ENCODE measurements at places on chromosomes 1 and 21.

DNA sequence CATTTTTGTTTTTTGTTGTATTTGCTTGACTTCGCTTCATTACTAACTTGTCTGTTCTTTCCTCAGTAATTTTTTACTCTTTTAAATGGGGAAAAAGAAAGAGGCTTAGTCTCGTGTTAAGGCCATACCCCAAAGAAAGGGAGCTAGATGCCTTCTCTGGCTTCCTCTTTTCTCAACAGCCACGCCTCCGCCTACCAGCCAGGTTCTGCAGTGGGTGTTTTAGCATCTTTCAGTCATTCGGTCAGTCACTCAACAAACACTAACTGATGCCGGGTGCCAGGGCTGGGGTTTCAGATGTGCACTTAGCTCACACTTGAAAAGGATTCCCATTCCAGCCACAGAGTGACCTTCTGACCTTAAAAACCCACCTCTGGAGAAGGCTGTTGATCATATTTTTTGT lies 46.3 kb upstream of the VAV3 start:
- no peak for DNase-seq

DNA sequence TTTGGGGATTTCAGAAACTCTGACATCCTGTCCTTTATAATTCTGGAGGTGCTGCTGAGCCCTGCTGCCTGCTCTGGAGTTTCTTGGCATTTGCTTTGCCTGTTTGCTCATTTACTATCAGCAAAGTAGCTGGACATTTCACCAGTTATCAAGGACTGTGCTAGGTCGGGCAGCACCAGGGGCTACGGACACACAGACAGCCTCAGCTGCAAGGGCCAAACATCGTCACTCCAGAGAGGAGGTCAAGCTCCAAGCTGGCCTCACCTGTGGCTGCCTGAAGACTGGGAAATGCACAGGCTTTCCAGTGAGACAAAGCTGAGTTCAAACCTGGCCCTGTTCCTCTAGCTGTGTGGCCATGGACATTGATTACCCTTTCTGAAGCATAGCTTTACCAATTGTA lies 143.7 kb downstream of the LRIG2 start:
- no peak for DNase-seq

- no peak for DNase-seq
Measured at GRCh38 chr1:98323388-98323787, 338.1 kb upstream of the SNX7 start.

- DNase-seq, result no peak
Measured at GRCh38 chr1:110136911-110137310, 13.4 kb upstream of the SLC6A17 start.

DNA sequence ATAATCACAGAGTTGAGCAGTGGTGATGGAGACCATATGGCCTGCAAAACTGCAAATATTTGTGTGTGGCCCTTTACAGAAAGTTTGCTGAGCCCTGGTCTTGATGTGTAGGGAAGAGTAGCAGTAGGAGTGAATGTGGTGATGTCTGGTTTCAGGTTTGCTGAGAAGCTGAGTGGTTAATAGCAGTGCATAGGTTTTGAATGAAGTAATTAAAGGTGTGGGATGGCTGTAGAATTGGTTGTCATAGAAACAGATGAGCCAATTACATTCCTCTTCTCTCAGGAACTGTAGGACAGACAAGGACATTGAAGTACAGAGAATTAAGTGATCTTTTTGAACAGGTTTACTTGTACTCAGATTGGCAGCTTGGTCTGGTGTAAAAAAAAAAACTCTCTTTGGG lies 37.4 kb downstream of the PRDM2 start:
- DNase-seq, result no peak

DNA sequence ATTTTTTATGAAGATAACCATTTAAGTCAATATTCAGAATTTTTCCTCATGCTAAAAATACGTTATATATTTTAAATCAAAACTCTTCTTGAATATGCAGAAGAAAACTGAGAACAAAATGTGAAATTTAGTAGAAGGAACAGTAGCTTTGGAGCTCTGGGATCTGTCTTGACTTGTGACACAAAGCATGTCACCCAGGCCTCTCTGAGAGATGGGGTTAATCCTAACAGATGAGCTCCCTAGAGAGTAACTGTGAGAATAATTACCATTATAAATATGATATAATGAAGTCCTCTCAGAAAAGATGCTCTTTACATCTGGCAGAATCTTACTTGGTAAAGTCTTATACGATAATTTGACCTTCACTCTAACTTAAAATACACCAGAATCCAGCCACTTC lies 272.0 kb downstream of the PTPRC start:
- no peak for DNase-seq

- DNase-seq, result no peak
Measured at GRCh38 chr1:61141288-61142042, 59.1 kb downstream of the NFIA start.

- no peak for DNase-seq
Measured at GRCh38 chr1:58596631-58597052, 19.6 kb upstream of the TACSTD2 start.

DNA sequence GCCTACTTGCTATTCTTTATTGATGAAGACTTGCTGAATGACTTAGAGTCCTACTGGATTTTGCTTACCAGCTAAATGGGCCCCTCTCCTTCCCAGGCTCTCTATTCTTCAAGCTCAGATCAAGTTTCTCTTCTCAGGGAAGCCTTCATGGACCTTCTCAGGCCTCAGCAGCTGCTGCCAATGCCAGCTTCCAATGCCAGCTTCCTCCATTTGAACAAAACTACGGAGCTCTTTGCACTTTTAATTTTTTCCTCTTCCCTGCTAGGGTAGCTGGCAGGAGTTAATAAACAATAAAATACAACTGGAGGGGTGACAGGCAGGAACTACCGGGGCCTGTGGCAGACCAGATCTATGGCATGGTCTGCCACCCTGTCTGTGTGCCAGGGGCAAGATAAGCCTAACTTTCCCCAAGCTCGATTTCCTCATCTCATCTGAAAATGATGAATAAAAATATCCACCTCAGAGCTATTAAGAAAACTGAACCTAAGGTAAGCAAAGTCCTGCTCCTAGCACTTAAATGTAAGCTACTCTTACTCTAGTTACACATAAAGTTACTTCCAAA lies 995 bp upstream of the IPO13 start:
- DNase-seq, result no peak

DNA sequence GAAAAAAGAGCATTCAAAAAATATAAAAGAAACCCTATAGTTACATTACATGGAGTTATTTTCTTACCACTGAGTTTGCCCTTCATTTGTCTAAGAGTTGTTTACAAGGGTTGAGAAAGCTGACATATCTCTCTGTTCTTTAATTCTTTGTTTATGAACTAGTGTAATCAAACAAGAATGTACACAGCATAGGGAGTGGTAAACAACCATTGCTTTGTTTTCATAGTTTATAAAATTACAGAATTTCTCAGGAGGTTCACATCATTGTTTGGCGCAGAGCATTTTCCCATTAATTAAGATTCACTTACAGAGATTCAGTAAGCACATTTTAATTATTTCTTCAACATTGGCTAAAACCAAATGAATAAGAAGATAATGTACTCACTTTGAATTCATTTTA lies 87.6 kb downstream of the IFI44 start:
- no peak for DNase-seq

DNA sequence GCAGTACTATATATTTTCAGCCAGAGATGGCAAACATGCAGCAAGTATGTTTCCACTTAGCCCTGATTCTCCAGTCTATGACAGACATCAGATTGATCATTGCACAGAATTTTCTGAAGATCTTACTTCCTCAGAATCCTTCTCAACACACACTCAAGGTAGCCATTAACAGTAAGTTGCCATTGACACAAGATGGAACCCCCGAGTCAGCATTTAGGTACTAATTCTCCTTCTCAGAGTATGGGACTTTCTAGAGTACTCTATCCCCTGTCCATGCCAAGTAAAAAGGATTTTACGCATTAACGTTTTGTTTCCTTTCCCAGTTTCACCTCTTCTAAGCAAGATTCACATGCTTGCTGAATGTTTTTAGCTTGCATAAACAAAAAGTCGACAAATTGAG lies 63.5 kb downstream of the SGIP1 start:
- no peak for DNase-seq

DNA sequence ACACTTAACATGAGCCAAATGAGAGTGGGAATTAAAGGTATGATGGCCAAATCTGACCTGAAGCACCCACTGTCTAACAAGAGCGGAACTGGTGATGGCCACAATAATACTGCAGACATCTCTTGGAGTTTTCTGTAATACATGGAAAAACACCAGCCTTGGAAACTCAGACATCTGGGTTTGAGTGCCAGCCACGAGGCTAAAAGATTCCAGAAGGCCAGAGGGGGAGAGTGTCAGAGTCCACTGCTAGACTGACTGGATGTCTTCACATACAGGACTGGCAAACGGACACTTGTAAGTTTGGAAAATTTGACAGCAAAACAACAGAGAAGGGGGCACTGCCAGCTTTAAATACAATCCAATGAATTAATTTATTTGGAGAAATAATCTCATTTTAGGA lies 175.1 kb downstream of the ADSS2 start:
- DNase-seq, result no peak

- DNase-seq, result no peak
Measured at GRCh38 chr21:36053715-36054062, 6.6 kb downstream of the SETD4 start.

DNA sequence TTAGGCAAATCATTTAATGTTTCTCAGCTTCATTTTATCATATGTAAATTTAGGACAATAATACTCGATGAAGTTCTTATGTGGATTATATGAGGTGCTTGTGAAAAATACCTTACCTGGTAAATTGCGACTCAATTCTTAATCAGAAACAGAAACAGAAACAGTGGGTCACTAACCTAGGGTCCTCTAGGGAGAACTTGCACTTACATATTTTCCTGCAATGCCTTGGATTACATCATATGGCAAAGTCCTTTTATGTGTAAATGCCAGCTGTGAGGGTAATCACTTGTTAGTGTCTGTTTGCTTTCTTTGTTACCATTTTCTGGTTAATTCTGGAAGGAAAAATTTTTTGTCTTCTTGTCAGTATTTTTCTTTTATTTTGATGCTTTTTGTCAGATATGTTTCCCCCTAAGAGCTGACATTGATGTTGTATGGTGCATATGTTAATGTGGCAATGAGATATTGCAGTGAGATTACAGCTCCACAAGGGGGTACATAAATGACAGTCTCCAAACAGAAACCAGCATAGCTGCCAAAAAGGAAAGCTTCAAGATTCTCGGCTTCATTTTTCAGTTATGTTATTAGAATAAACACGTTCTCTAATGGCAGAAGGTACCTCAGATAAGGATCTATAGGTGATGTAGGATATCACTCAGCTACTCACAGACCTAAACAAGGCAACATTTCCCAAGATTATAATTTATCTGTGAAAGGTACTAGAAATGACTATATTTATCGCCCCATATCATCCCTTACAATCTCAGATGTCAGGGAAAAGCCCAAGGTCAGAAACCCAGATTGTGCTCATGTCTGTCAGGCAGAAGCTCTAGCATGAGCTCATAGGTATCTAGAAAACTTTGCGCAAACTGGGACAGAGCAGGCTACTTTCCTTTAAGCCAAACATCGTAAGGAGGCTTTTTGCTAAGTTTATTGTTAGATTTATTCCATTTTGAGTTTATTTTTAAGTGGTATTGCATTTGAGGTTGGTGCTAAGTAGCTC lies 119.9 kb downstream of the FASLG start:
- no peak for DNase-seq

DNA sequence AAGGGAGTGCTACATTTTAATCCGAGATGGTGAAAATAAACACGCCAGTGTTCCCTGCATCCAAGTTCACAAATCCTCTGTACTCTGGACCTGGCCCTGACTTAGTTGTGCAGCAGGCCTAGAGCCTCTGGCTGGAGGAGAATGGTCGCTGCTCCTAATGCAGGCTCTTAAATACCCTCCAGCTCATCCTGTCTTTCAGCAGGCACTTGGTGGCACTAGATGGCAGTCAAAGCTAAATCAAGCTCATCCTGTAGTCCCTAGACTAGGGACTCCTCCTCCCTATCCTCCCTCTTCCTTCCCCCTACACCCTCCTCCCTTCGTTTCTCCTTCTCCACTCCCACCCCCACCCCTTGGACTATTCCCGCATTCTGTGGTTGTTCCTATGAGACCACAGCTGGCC lies 41.6 kb upstream of the MTR start:
- no peak for DNase-seq

- no peak for DNase-seq
Measured at GRCh38 chr1:57470036-57470435, 46.2 kb upstream of the DAB1 start.

- no peak for DNase-seq
Measured at GRCh38 chr1:84373436-84374141, 24.7 kb upstream of the DNASE2B start.

DNA sequence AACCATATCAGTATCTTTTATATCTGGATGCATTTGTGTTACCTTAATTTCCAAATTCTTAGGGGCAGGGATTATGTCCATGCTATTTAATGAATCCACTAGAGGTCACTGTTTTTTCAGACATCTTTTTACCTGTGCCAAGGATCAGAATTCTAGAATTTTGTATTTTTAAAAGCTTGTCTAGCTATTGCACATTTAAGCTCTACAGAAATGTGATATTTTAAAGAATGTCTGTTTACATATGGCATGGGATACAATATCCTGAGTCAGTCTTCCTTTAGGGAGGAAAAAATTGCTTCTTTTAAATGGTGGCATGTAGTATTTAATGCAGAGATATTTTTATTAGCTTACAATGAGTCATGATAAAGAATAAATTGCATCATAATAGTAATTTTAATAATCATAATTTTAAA lies 11.3 kb downstream of the RPAP2 start:
- DNase-seq, result no peak

GRCh38 chr1:54581621-54582035 lies 33.6 kb downstream of the ACOT11 start:
- DNase-seq, result no peak

DNA sequence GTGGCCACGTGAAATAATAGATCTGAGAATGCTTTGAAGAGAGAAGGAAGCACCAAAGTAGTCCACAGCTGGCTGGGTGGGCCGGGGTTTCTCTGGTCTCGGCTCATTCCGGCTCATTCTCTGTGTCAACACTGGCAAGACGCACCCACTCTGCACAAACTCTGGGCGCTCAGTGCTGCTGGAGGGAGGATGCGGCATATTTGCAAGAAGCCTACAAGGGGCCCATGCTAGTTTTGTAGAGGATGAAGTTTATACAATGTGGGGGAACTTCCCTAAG lies 28.8 kb upstream of the TMPRSS2 start:
- no peak for DNase-seq

- no peak for DNase-seq
Measured at GRCh38 chr1:216388558-216388957, 34.7 kb downstream of the USH2A start.

- DNase-seq, result no peak
Measured at GRCh38 chr1:116165572-116165971, 54.4 kb downstream of the MAB21L3 start.

DNA sequence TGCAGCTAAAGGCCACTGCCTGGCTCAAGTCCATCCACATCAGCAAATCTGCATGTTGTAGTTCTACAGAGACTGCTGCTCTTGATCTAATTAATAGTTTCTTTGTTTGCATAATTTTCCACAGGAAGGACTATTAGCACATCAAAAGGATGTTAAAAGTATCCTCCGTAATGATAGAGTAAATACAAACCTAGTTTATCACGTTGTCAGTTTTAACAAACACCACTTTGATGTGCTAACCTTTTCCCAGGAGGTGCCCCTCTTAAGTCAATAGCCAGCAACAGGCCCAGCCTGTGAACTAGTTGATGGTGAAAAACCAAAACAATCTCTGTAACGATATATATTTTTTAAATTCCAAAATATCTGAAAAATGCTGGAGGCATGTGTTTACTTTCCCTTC lies 64.2 kb upstream of the SLC22A15 start:
- no peak for DNase-seq

GRCh38 chr1:155466617-155466972 lies 96.0 kb downstream of the ASH1L start:
- no peak for DNase-seq

GRCh38 chr1:27655151-27655937 lies 16.6 kb downstream of the IFI6 start:
- no peak for DNase-seq

GRCh38 chr21:41428847-41429246 lies 2.8 kb downstream of the MX1 start:
- DNase-seq, result no peak
